ENCODE measurements at places on chromosomes 16 and 17. TPM values are rescaled to one million over a fixed set of nuclear protein-coding genes. Genes with fewer than 3 reads are reported as not detected.

DNA sequence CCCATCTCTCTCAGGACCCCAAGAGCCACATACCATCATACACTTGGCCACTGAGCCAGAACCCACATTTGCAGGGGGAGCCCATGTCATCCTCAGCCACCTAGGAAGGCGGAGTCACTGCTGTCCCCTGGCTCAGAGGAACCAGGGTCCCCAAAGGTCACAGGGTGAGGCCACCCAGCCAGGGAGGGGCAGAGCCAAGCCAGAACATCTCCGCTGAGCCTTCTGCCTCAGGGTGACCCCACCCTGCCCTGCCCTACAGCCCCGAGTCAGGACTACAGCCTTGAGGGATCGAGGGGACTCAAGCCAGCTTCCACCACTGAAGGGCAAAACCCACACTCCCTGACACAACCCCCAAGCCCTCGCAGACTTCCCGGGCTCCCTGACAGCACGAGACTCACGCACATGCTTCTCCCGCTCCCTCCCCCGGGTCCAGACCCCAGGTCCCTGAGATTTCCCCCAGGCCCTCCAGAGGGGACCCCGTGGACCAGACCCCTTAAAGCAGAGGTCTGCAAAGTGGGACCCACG, 17.4 kb downstream of the PIEZO1 start:
- no peak overlapping the region for H3K4me3 ChIP-seq
- no peak for DNase-seq
- peak overlapping the region; percentile 75 for H3K27ac ChIP-seq

GAS2L2 gene
- not detected for total RNA-seq

DNA sequence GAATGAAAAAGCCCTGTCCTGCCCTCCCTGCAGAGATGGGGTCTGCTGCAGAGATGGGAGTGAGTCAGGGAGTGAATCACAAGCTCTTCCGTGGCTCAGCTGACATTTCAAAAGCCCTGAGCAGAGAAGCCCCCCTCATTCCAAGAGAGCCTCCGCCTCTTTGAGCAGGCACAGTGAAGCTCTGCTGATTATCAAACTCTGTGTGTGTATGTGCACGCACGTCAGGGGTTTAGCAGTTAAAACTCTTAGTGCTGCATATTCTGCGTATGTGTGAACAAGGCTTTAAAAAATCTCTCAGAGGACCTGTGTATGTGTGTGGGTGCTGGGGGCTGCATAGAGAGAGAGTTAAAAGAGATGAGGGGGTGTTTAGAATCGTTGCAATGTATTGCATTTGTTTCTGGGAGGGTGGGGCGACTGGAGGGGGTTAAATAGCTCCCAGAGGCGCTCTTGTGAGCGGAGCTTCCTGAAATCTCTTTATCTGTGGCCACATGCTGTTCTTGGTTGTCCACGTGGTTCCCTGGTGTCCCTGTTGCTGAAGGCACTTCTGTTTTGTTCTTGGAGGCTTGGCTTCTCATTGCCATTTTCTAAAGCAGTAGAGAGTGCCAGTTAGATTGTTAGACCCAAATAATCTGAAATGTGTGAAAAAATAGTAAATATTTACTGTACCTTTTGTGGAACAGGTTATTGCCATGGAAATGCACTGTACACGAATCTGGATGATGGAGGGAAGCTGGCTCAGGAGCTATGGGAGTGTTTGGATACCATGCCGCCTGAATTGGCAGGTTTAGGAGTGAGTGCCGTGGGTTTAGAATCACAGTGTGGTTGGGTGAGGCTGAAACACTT, 116.6 kb downstream of the PRKCB start:
- no peaks in the 10 kb centered on the region for H3K27me3 ChIP-seq
- H3K27ac ChIP-seq = peak overlapping the region; percentile 94
- H3K4me1 ChIP-seq = peaks cover 61% of the 10 kb centered on the region
- no peaks in the 10 kb centered on the region for H3K36me3 ChIP-seq
- DNase-seq = peak; percentile 92
- peak overlapping the region; percentile 19 for H3K4me3 ChIP-seq

DNA sequence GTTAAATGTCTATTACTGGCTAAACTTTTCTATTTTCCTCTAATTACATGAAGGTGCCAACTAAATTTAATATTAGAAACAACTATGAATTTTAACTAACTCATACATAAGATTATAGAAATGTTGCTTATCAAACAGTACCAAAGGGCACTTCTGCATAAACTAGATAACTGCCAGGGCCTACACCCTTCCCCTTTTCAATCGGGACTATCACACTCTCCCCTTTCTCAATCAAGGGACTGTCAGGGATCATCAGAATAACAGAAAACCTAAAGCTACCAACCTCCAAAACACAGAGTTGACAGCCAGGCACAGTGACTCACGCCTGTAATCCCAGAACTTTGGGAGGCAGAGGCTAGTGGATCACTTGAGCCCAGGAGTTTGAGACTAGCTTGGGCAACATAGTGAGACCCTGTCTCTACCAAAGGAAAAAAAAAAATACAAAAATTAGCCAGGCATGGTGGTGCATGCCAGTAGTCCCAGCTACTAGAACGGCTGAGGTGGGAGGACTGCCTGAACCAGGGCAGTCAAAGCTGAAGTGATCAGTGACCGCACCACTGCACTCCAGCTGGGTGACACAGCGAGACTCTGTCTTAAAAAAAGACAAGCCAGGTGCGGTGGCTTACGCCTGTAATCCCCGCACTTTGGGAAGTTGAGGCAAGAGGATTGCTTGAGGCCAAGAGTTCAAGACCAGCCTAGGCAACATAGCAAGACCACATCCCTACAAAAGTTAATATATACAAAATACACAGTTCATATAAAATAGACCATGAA, 3.2 kb upstream of the PHLPP2 start:
- H3K4me3 ChIP-seq = no peak overlapping the region
- H3K4me1 ChIP-seq = peaks cover 9% of the 10 kb centered on the region
- H3K36me3 ChIP-seq = peaks cover 19% of the 10 kb centered on the region
- no peaks in the 10 kb centered on the region for H3K27me3 ChIP-seq
- no peak overlapping the region for H3K27ac ChIP-seq

SLC35G6 gene
- not detected for total RNA-seq

GRIN2A gene
- total RNA-seq = 1.2 TPM

DNA sequence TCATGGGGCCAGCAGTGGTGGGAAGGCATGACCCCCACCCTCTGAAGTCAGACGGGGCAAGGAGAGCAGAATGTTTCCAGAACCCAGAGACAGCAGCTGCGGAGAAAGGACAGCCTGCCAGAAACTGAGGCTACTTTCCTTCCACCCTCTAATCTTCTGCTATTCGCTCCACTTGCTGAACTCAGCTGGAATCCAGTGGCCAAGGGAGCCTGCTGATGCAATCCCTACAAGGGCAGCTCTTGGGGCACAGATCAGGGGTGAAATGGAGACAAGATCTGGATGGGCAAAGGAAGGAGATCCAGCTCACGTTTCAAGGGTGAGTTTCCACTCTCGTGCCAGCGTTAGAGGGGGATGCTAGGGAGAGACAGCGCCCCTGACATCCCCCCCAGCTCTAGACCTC, 479.1 kb downstream of the SLC39A11 start:
- no peak overlapping the region for H3K27ac ChIP-seq
- H3K27me3 ChIP-seq = no peaks in the 10 kb centered on the region
- H3K4me3 ChIP-seq = no peak overlapping the region
- no peaks in the 10 kb centered on the region for H3K36me3 ChIP-seq
- no peaks in the 10 kb centered on the region for H3K4me1 ChIP-seq

DNA sequence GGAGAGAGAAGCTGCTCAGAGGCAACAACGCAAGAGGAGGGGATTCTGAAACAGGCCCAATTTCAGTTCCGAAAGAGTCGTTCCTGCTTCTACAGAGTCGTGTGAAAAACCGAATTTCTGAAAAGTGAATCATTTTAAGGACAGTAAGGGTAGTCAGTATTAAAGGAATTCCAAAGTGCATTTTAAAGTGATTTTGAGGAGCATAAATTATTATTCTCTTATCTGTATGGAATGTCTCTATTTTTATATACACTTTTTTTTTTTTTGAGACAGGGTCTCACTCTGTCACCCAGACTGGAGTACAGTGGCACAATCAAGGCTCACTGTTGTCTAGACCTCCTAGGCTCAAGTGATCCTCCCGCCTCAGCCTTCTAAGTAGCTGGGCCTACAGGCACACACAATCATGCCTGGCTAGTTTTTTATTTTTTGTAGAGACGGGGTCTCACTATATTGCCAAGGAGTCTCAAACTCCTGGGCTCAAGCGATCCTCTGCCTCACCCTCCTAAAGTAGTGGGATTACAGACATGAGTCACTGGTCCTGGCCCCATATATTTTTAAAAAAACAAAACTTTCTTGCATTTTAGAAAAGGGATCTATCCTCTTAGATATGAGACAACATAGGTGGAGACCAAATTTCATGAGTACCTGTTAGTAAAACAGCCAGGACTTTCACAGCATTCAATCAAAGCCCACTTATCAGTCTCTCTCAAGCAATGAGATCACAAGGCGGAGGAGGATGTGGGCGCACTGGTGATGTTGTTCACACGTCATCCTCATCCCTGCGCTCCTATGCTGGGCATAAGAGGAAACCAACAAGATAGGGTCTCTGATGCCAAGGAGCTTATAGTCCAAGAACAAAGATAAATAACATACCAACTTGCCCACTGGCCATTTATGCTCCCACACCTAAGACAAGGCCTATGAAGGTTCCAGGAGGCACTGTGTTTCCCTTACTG, 53.2 kb downstream of the SMG6 start:
- no peaks in the 10 kb centered on the region for H3K4me1 ChIP-seq
- H3K27ac ChIP-seq = no peak overlapping the region

RHBDL1 gene
- total RNA-seq = 2.3 TPM

Measured in A673 (cell line).